ENCODE measurements at places on chromosomes 12 and 14.
A peak's percentile ranks its signal among the peaks of the same experiment; 100 is the strongest.

DNA sequence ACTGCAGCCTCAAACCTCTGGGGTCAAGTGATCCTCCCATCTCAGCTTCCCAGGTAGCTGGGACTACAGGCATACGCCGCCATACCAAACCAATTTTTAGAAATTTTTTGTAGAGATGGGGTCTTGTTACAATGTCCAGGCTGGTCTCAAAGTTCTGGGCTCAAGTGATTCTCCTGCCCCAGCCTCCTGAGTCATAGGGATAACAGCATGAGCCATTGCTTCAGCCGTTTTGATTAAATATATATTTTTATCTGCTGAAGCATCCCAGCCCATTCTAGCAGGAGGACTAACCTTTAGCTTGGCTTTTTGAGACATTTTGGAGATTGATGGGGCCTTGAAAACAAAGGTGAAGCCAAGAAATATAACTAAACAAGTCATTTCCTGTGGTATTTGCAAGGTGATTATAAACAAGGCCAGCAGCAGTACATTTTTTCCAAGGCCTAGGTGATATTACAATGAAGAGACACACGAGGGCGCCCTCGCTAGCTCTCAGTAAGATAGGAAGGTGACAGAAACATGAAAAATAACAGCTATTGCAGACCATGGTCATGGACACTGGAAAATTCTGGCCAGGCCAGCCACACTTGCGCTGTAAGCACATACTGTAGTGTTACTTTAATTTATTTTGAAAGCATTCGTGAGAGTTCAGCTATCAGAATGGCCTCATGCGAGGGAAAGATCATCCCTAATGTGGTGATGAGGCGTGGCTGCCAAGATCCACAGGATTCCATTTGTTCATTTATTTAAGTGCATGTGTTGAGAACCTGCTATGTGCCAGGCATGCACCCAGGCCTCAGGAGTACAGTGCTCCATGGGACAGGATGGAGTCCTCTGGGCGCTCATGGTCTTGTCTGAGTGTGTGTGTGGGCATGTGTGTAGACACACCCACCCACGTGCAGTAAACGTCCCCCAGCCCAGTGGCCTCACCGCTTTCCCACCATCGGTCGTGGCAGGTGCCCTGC, 63.5 kb downstream of the DGLUCY start:
- peak; percentile 82 for DNase-seq

DNA sequence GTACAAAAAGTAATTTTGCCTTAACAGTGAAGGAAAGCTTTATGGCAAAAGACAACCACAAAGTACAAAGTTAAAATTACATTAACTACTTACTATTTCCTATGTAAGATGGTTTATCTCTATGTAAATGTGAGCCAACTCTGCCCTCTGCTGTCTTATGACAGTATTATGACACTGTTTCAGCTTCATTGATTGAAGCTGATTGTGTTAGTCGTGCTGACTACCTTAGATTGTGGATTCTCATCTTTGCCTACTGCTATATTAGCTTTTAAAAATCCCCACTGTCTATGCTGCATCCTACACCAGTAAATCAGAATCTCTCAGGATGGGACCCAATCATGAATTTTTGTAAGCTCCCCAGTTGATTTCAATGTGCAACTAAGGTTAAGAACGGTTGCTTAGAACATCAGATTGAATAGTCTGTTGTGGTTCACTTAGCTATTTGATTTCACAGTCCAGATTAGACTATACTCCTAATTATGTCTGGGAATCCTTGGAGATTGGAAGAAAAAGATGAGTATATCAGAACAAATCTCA, 12.2 kb upstream of the SPTB start:
- no peak for DNase-seq

GRCh38 chr14:63454863-63455622, 88.1 kb downstream of the PPP2R5E start:
- DNase-seq = no peak

GRCh38 chr14:75229661-75230139, 48.9 kb upstream of the FOS start:
- no peak for DNase-seq

DNA sequence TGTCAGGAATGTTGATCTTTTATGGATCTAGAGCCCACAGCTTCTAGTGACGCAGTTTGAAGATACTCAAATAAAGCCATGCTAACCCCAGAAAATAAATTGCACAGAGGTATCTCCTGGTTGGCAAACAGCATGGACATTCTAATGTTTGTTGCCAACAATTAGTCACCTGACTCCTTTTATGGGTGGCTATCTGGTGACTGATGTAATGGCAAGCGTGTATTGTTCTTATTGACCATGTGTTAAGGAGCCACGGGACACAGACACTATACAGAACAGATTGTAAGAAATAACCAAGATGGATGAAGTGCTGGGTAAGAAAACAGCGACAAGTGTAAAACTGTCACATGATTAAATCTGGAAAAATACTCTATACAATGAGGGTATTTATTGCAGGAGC, 401.3 kb upstream of the PDE3A start:
- no peak for DNase-seq

DNA sequence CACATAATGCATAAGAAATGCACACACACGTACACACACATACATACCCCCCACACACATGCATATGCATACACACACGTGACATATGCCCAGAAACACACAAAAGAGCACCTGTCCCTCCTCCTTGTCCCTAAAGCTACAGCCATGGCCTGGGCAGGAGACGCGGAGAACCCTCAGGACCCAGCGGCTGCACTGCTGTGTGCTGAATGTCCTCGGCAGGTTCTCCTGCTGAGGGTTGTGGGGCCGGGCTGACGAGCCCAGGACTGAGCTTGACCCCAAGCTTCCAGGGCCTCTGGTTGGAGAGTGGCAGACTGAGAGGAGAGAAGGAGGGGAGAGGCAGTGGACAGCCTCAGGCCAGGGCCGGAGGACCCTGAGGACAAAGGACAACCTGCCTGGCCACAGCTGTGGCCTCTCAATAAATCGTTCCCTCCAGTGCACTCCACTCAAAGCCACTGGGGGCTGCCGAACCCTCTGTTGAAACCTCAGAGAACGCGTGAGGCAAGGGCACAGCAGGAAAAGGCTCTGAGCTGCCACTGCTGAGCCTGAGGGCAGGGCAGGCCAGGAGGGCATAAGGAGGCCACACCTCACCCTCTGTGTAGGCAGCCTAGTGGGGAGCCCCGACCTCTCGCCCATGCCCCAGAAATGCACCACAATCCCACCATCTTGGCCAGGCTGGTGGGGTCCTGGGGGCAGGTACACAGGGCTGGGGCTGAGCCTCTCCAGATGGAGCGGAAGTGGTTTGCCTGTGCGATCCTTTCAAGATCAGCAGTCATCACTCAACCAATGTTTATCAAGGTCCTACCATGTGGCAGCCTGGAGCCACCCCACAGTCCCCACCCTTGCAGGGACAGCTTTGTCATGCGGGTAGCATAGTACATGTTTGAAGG, 3.1 kb downstream of the CACNA2D4 start:
- DNase-seq = peak; percentile 70

DNA sequence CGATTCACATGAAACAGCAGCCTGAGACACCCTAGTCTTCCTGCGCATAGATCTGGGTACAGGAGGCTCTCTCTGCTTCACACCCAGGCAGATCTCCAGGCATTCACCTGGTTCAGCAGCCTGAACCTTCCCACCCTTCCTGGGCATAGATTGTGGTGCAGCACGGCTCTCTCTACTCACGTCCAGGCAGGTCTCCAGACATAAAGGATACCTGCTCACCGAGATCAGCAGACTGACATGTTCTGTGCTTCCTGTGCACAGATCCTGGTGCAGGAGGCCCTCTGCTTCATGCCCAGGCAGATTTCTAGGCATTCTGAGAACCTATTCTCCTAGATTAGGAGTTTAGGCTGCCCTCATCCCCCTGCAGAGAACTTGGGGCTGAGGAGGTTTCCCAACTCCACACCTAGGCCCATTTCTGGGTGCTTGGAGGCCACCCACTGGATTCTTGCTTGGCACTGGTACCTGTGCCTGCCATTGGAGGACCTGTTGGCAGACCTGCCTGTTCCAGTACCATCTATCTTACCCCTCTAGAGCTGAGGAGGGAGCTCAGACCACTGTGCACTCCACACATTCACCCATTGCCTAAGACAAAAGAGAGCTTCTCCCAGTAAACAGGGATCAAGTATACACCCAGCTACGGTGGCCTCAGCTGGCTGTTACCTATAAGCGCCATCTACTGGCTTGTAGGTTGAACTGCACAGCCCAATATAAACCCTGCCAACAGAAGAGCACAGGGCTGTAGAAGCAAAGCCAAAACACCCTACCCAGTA, 28.0 kb upstream of the GARIN6 start:
- no peak for DNase-seq

DNA sequence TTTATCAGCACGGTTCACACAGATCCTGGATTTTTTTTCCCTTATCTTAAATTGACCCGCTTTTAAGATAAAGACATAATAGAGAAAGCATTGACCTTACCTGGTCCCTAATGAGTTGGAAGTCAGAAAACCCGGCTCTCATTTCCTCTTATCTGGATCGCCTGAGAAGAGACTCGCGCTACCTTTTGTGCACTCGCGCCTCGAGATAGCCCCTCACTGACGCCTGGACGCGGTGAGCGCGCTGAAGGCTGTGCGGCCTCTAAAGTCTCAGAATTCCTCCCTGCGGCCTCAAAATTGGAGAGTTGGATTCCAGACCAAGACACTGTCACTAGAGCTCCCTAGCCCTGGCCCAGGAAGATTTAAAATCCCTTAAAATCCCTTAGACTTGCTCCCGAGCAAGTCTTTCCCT, 7.0 kb downstream of the NKX2-1 start:
- no peak for DNase-seq

DNA sequence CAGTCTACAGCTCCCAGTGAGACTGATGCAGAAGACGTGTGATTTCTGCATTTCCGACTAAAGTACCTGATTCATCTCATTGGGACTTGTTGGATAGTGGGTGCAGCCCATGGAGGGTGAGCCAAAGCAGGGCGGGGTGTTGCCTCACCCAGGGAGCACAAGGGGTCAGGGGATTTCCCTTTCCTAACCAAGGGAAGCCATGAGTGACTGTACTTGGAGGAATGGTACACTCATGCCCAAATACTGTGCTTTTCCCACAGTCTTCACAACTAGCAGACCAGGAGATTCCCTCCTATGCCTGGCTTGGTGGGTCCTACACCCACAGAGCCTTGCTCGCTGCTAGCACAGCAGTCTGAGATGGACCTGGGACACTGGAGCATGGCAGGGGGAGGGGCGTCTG, 21.0 kb upstream of the ABCC9 start:
- no peak for DNase-seq
